ENCODE measurements at places on chromosomes 11 and 22.
A peak's percentile ranks its signal among the peaks of the same experiment; 100 is the strongest.

- DNase-seq = peak; percentile 44
Measured at GRCh38 chr11:61637277-61637676, 42.9 kb upstream of the DAGLA start.

DNA sequence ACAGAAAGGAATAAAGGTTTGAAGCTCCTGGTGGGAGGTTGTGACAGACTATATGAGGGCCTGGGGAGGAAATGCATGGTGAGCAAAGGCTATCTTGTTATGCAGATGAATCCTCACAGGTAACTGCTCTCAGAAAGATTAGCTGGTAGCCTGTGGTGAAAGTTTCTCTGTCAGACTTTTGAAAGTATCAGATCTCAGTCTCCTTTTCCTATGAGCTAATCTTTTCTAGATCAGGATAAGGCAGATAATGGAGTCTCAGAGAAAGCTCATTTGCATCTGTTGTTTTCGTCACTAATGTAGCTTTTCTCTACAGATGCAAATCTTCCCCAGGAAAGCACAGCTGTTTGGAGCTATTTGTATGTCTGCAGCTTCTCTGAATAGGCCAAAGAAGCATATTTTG lies 21.0 kb upstream of the OR6X1 start:
- DNase-seq = no peak

- peak; percentile 69 for DNase-seq
Measured at GRCh38 chr11:5280582-5281102, 10.9 kb upstream of the HBE1 start.

GRCh38 chr11:112504056-112504455 lies 243.4 kb upstream of the PLET1 start:
- DNase-seq = no peak

DNA sequence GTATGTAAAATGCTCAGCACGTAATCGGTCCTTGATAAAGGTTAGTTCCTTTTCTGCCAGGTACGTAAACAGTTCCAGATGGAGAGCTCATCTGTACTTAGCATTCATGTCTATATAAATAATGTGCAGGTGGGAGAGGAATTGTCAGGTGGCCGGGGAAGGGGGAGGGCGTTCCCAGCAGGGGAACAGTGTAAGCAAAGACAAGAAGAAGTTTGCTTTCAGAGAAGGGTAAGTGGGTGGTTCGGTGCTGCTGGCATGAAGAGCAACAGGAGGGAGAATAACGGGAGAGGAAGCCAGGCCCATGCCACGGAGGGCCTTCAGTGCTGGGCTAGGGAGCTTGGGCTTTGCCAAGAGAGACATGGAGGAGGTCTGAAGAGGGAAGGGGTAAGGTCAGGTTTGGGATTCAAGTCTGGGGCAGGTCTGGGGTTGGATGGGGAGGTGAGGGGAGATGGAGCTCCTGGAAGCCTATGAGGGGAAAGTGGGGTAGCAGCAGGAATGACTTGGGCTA lies 11.4 kb upstream of the WNT11 start:
- DNase-seq = no peak

DNA sequence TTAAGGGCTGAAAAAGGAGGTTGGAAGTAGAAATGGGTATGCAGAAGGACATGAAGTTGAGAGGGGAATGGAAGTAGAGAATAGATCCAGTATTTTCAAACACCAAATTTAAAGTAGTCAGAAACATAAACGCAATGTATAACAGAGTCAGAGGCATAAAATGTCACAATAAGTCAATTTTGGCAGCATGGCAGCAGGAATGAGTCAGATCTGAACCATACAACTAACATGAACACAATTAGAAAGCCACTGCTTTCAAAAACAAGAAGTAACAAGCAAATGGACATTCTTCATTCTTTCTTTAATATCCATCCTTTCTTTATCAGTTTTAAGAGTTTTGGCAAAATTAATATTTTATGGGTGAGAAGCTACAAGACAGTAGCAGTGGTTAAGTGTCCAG lies 2.5 kb downstream of the CHORDC1 start:
- no peak for DNase-seq

- DNase-seq = no peak
Measured at GRCh38 chr11:113817162-113817561, 37.6 kb downstream of the CLDN25 start.

DNA sequence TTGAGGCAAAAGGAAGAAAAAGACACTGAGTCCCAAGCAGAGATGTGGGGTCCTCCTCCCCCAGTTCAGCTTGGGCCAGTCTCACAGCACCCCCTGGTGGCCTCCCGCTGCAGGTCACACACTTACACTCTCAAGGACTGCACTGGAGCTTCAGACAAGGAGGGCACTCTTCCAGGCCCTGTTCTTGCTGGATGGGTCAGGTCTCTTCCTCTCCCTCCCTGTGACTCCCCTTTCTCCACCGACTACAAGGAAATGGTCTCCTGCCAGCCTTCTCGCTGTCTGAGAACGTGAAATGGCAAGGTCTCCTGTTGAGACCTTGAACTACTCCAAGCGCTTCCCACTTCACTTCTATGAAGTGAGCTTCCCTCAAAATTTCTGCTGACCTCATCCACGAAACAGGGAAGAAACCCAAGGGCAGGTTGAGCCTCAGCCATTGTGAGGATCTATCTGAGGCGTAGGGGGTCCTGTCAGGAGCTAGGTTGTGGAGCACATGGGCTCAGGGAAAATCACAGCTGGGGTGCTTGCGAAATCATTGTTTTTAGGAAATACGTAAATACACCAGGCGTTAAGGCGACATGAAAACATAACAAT lies 11.2 kb upstream of the IGLL1 start:
- peak; percentile 84 for DNase-seq

- DNase-seq = no peak
Measured at GRCh38 chr11:46159680-46160079, 38.4 kb upstream of the PHF21A start.

GRCh38 chr22:41070665-41071331 lies 21.6 kb upstream of the EP300 start:
- no peak for DNase-seq

DNA sequence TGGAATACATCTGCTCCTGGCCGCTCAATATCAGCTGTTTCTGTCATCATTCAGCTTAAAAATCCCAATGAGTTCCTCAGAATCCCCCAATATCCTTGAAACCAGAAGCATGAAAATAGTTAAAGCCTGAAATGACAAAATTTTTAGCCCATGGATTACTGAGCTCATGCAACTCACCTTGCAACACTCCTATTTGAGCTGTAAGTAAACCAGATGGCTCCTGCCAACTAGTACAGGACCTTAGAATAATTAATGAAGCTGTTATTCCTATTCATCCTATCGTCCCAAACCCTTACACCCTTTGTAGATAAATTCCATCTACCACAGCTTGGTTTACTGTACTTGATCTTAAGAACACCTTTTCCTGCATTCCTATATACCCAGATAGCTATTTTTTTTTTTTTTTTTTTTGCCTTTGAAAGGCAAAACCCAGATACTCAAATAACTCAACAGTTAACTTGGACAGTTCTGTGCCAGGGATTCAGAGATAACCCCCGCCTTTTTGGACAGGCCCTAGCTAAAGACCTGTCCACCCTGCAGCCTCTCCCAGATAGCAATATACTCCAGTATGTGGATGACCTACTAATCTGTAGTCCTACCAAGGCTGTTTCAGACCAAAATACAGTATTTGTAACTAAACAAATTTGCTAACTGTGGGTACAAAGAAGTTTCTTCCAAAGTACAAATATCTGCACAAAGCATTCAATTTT lies 10.1 kb upstream of the BTBD10 start:
- no peak for DNase-seq

GRCh38 chr11:65375012-65375411 lies 7.4 kb downstream of the SLC25A45 start:
- DNase-seq = no peak

DNA sequence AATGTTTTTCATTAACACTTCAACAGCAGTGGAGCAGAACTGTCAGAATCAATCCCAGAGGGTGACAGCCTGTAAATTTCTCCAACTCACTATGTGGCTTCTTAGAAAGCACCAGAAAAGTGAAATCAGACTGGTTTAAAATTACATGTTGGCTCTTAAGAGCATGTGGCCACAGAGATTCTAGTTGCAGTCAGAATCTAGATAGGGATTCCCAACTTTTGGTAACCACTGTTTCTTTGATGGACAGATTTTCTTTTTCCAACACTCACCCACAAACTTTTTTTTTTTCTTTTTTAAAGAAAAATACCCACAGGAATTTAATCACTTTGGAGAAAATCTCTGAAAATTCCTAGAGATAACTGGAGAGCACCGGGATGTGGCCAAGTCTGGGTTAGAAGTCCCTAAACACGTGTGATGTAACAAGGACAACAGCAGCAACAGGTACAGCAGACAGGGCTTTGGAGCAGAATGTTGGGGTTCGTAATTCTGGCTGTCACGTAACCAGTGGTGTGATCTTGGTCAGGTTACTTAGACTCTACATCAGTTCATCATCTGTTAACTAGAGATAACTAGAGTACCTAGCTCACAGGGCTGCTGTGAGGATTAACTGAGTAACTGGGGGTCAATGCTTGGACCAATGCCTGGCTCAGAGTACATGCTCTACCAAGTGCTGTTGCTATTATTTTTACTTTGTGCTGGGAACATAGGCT lies 100.1 kb downstream of the NAT10 start:
- no peak for DNase-seq

DNA sequence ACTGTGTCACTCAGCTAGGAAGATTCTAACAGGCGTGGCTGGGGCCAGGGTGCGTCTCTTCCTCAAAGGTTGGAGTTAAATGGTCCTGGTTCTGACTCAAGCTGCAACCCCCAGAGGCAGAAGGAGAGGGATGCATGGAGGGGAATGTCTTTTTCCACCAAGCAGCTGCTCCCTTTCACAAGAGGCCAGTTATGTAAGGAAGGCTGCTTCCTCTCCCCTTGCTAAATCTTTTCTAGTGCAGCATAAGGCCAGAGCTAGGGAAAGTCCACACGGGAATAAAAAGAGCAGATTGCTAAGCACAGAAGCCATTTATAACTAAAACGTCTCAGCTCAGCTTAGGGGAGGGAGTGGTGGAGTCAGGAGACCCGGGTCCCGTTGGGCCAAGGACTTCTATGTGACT lies 10.0 kb downstream of the PVALB start:
- DNase-seq = no peak

GRCh38 chr11:13329670-13330356 lies 52.2 kb downstream of the BMAL1 start:
- no peak for DNase-seq

DNA sequence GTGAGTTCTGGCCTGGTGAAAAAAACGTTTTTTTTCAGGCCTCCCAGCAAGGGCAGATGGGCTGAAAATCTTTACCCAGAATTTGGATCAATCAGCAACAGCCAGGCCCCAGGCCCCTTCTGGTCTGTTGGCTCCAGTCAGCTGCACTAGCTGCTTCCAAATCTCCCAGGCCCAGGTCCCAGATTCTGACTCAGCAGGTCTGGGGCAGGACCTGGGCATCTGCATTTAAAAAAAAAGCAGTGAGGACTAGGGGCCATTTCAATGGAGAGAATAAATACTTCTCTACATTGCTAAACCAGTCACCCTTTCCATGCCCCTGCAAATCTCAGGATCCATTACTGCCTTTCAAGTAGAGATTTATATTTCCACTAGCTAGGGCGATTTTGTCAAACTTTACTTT lies 4.3 kb downstream of the SLC15A3 start:
- DNase-seq = no peak

GRCh38 chr11:79086056-79086455 lies 354.8 kb downstream of the TENM4 start:
- DNase-seq = no peak

DNA sequence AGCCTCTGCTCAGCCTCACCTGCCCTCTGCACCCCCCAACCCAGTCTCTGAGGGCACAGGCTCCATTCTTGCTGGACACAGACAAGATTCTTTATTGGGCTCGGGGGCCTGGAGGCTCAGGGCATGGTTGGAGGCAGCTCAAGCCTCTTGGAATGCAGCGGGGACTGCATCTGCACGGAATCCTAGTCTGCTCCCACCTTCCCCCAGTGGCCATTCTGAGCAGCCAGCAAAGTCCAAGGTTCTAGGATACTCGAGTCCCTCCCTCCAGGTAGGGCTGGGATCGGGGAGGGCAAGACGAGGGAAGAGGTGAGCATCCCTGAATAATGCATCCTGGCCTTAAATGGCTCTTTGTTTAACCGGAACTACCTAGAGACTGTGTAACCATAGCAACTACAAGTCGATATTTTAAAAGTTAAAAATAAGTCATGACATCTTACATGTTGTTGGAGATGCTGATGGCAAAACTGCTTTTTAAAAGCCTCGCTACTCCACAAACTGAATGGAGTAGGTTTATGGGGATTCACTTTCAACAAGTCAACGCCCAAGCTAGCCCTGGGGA lies 10.7 kb upstream of the IGSF22 start:
- no peak for DNase-seq

DNA sequence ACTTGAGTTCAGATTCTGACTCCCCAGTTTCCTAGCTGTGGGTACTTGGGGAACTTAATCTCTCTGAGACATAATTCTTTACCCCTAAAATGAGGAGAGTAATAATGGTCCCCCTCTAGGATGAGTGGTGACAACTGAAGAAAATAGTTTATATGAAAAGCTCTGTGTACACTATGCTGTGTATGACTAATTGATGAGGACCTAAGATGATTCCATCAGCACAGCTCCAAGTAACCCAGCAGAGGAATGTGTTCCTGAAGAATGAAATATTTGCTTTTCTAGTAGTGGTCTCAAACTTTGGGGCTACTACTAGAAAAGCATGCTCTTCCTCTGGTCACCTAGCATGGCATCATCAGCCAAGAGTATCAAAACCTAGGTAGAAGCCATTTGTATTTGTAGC lies 217.3 kb upstream of the NARS2 start:
- DNase-seq = no peak

DNA sequence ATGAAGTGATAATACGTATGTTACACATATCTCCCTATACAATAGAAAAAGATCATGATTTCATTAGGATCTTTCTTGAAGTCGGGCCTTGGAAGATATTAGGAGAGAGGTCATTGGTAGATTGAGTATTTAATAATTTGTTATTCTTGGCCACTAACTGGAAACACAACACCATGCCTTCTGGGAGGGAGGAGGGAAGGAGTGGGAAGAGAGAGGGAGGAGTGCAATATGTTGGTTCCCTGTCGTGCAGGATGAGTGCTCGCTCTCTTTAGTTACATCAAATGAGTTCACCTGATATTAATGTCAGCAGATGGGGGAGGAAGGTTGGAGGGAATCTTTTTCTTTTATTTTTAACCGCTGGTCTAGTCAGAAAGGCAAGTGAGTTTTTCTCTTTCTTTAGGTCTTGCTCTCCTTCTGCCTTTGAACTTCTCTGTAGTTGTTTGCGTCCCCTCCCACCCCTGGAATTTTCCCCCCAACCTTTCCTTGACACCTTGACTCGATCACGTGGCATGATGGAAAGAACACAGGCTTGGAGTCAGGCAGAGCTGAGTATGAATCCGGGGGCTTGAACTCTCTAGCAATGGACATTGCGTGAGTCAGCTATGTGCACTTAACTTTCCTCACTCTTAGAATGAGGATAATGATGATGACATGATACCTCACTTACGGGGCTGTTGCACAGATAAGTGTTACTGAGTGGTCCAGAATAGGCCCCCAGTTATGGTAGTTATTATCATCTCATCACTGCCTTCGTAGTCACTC lies 6.2 kb downstream of the ADAMTS15 start:
- no peak for DNase-seq

GRCh38 chr11:69473276-69473845 lies 8.1 kb upstream of the LINC01488 start:
- DNase-seq = no peak
